ENCODE measurements at places on chromosomes 6 and 20. TPM values are rescaled to one million over a fixed set of nuclear protein-coding genes. Genes with fewer than 3 reads are reported as not detected.

DNA sequence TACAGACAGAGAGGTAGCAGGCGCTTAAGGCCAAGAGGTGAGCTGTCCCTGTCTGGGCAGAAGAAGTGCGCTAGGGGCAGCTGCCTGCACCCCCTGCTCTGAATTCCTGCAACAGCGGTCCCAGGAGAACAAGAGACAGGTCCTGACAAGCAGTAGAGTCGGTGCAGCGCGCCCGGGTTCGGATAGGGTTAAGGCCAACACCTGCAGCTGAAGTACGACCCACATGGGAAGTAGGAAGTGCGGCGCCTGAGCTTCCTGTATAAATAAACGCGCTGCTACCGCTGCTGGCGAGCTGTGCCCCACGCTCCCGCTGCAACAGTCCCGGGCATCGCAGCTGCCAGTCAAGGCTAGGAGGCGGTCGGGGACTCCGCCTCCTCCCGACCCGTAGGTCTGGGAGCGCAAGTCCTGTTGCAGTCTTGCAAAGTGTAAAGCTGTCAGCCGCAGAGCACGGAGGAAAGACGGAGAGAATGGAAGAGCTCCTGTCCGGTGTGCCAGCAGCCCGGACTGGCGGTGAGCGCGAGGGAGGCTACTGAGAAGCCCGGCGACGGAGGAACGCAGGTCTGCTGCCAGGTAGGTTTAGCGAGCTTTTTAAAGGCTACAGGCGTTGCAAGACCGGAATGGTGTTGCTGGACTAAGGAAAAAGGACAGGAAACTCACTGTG lies at the start of gene RNF144B:
TSS of gene RNF144B (plus strand) at position 290 of the 661 bp plus-strand sequence. CDS start 12,185 bp downstream, outside the sequence.
- peak; percentile 84 for DNase-seq
- H3K36me3 ChIP-seq, result no peaks in the 10 kb centered on the region
- H3K4me3 ChIP-seq, result peak within 1 kb of the TSS; percentile 52
- H3K27ac ChIP-seq, result peak within 1 kb of the TSS; percentile 36
- no peaks in the 10 kb centered on the region for H3K27me3 ChIP-seq

IMPG1 gene
- not detected for polyA plus RNA-seq

GRCh38 chr6:18503593-18504231 lies 116.6 kb downstream of the RNF144B start:
- H3K27me3 ChIP-seq, result no peaks in the 10 kb centered on the region
- H3K36me3 ChIP-seq, result no peaks in the 10 kb centered on the region
- H3K27ac ChIP-seq, result no peak overlapping the region
- peak overlapping the region; percentile 36 for H3K4me3 ChIP-seq
- H3K4me1 ChIP-seq, result no peaks in the 10 kb centered on the region

DNA sequence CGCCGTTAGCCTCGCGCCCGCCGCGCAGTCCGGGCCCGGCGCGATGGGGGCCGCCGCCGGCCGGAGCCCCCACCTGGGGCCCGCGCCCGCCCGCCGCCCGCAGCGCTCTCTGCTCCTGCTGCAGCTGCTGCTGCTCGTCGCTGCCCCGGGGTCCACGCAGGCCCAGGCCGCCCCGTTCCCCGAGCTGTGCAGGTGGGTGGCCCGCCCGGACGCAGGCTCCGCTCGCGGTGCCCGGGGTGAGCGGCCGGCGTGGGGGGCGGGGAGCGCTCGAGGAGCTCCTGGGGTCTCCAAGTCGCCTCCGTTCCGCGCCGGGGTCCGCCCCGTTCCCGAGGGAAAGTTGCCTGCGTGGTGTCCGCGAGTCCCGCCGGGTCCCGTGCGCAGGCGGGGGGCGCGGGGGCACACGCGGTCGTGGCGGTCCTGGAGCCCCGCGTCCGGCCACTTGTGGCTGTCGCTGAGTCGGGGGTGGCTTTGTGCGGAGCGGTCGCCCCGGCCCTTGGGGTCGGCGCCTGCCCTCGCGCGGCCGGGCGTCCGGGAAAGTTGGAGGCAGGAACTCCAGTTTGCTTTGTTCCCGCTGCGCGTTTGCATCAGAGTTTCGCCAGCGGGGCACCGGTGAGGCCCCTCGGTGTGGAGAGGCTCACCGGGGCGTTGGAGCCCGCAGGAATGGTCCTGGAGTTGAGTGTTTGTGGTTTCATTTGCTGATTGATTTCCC lies 476 bp downstream of the IGF2R start:
- H3K36me3 ChIP-seq, result peaks cover 9% of the 10 kb centered on the region
- peak; percentile 77 for DNase-seq
- H3K4me3 ChIP-seq, result peak overlapping the region; percentile 76
- H3K27me3 ChIP-seq, result no peaks in the 10 kb centered on the region

LIN28B gene
- not detected for polyA plus RNA-seq

GRCh38 chr6:119020597-119021561 lies 57.6 kb downstream of the FAM184A start:
- no peak for DNase-seq
- H3K4me1 ChIP-seq, result no peaks in the 10 kb centered on the region
- no peak overlapping the region for H3K27ac ChIP-seq
- H3K36me3 ChIP-seq, result no peaks in the 10 kb centered on the region
- H3K4me3 ChIP-seq, result no peak overlapping the region

- peaks cover 4% of the 10 kb centered on the region for H3K4me1 ChIP-seq
- H3K27ac ChIP-seq, result no peak overlapping the region
- DNase-seq, result peak; percentile 69
- no peak overlapping the region for H3K4me3 ChIP-seq
- no peaks in the 10 kb centered on the region for H3K27me3 ChIP-seq
- no peaks in the 10 kb centered on the region for H3K36me3 ChIP-seq
Observed at GRCh38 chr6:55713436-55713835, 134.4 kb upstream of the HMGCLL1 start.

DNA sequence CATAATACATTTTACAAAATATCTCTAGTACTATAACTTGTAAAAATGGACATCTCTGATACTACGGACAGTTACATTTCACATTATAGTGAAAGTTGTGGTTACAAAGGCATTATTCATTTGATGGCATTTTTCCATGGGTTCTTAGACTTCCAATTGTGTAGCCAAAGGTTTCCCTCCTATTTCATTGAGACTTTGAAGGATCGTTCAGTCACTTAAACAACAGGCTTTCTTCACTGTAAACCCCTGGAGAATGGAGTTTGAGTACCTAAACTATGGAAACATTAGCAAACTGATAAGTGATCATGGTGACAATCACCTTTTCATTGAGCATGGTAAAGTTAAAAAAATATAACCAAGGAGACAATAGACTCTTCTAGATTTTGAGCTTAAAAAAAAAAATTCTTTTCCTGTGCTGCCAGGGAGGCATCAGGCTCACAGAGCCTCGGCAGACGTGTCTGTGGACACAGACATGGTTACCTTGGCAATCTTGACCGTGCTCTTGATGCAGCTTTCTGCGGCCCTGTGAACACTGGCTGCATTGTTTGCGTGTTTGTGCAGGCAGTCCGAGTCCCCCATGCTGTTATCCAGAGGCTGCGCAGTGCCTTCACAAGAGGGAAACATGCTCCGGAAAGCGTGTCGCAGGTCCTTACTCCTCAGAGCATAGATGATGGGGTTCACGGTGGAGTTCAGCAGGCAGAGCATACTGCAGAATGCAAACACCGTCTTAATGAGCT lies 22.6 kb downstream of the CNR1 start:
- H3K4me3 ChIP-seq, result no peak overlapping the region
- DNase-seq, result no peak
- H3K27ac ChIP-seq, result no peak overlapping the region
- H3K27me3 ChIP-seq, result no peaks in the 10 kb centered on the region

DNA sequence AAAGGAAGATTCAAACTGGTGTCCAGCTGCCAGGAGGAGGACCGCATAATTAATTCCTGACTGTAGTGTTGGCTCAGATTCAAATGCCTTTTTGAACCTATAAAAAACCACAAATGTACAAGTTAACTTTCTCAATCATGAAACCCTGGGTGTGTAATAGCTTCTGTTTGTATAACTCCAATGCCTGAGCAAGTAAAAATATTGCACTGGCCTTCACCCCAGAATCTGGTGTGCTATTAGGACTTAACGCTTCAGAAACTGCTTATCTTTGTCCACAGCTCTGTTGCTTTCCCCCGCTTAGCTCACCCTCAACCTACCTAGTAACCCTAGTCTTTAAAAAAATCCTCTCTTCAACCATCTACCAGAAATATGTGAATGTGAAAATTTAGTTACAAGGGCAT lies 119.1 kb upstream of the MAP7 start:
- H3K36me3 ChIP-seq, result no peaks in the 10 kb centered on the region
- no peaks in the 10 kb centered on the region for H3K27me3 ChIP-seq
- DNase-seq, result peak; percentile 55
- H3K4me1 ChIP-seq, result no peaks in the 10 kb centered on the region
- H3K27ac ChIP-seq, result peak overlapping the region; percentile 11
- no peak overlapping the region for H3K4me3 ChIP-seq

- DNase-seq, result no peak
- peaks cover 3% of the 10 kb centered on the region for H3K4me1 ChIP-seq
- peaks cover 57% of the 10 kb centered on the region for H3K36me3 ChIP-seq
- no peak overlapping the region for H3K4me3 ChIP-seq
Observed at GRCh38 chr20:33675136-33675959, 1.1 kb upstream of the NECAB3 start.

- H3K27me3 ChIP-seq, result no peaks in the 10 kb centered on the region
- H3K36me3 ChIP-seq, result no peaks in the 10 kb centered on the region
- DNase-seq, result no peak
- no peak overlapping the region for H3K4me3 ChIP-seq
- no peaks in the 10 kb centered on the region for H3K4me1 ChIP-seq
Observed at GRCh38 chr6:133630651-133631050, 258.3 kb upstream of the TCF21 start.

RIMS1 gene
- 0.52 TPM for polyA plus RNA-seq

FKBP1C gene
- 1.3 TPM for polyA plus RNA-seq

GRCh38 chr6:65927141-65927540 lies 220.1 kb upstream of the EYS start:
- H3K36me3 ChIP-seq, result no peaks in the 10 kb centered on the region
- no peaks in the 10 kb centered on the region for H3K27me3 ChIP-seq
- H3K4me3 ChIP-seq, result no peak overlapping the region
- no peak overlapping the region for H3K27ac ChIP-seq
- no peaks in the 10 kb centered on the region for H3K4me1 ChIP-seq

DNA sequence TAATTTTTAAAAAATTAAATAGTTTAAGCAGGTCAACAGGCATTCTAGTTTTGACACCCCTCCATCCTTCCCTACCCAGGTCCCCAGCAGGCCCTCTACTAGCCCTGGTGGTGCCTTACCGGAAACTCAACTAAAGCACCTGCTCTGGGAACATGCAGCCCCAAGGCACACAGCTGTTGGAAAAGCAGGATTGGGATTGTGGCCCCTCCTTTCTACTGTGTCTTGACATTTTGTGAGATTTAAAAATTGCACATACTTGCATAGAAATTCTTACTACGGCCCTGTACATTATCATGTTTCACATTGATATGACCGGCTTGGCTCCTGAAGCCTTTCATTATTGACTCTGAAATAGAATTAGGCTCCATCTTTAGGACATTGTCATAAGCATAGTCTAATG lies 423.2 kb downstream of the GRIK2 start:
- no peaks in the 10 kb centered on the region for H3K4me1 ChIP-seq
- no peak overlapping the region for H3K27ac ChIP-seq
- DNase-seq, result no peak
- no peak overlapping the region for H3K4me3 ChIP-seq

GRCh38 chr6:36641543-36641942 lies 37.0 kb upstream of the CDKN1A start:
- H3K36me3 ChIP-seq, result no peaks in the 10 kb centered on the region
- DNase-seq, result peak; percentile 88
- no peaks in the 10 kb centered on the region for H3K27me3 ChIP-seq
- peaks cover 32% of the 10 kb centered on the region for H3K4me1 ChIP-seq
- H3K4me3 ChIP-seq, result no peak overlapping the region
- peak overlapping the region; percentile 74 for H3K27ac ChIP-seq

PLN gene
- 14.3 TPM for polyA plus RNA-seq

OPRM1 gene
- polyA plus RNA-seq, result not detected

BPIFB2 gene
- not detected for polyA plus RNA-seq

DNA sequence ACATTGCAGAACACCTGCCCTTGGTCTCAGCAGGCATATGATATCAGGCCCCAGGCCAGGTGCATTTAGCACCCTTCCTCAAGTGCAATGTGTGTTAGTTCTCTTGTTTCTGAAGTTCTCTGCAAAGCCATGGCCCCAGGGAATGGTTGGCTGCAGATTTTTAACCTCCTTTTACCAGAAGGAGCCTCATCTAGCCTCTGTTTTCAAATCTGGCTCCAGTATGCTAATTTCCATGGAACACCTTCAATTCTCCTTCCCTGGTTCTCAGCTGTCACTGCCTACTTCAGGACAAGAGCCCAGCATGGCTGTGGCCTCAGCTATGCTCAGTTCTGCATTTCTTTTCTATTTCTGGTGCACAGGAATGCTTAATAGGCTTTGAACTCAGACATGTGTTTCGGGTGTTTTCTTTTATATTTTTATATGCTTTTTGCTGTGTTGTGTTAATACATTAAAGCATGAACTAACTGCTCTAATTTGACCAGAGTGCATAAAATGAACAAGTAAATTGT lies 51.6 kb upstream of the OGFRL1 start:
- no peaks in the 10 kb centered on the region for H3K4me1 ChIP-seq
- no peaks in the 10 kb centered on the region for H3K36me3 ChIP-seq
- no peak overlapping the region for H3K4me3 ChIP-seq
- no peak overlapping the region for H3K27ac ChIP-seq
- no peak for DNase-seq

All from small intestine (tissue), 16 donors.